ENCODE measurements at places on chromosomes 1 and 21. TPM values are rescaled to one million over a fixed set of nuclear protein-coding genes. Genes with fewer than 3 reads are reported as not detected.

The FCAMR gene
- total RNA-seq: not detected

GRCh38 chr1:165632152-165632469, 1.1 kb downstream of the MGST3 start:
- no peak for DNase-seq

The VPS26C gene
- total RNA-seq: 47.2 TPM

The ANGPTL7 gene
- total RNA-seq: 0.70 TPM

DNA sequence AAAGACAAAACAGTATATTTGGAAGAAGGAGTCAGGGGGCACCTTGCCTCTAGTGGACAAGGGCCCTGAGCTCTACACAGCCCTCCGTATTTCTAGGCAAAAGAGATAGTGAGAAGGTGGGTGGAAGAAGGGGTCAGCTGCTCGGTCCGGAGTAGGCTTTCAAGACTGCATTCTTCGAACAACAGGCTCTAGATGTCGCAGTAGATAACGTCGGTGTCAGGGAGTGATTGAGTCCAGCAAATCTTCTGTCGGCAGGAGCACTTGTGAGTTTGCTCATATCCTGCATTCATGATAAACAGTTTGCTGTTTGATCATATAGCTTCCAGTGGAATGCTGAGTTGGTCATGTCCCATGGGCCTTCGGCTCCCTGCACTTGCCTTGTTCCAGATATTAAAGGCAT, 36.8 kb downstream of the DIPK1A start:
- no peak for DNase-seq

The PGBD5 gene
- 14.7 TPM for total RNA-seq

- DNase-seq: no peak
Measured at GRCh38 chr1:162142968-162143367, 73.5 kb downstream of the NOS1AP start.

The CYP4X1 gene
- total RNA-seq: 0.24 TPM

DNA sequence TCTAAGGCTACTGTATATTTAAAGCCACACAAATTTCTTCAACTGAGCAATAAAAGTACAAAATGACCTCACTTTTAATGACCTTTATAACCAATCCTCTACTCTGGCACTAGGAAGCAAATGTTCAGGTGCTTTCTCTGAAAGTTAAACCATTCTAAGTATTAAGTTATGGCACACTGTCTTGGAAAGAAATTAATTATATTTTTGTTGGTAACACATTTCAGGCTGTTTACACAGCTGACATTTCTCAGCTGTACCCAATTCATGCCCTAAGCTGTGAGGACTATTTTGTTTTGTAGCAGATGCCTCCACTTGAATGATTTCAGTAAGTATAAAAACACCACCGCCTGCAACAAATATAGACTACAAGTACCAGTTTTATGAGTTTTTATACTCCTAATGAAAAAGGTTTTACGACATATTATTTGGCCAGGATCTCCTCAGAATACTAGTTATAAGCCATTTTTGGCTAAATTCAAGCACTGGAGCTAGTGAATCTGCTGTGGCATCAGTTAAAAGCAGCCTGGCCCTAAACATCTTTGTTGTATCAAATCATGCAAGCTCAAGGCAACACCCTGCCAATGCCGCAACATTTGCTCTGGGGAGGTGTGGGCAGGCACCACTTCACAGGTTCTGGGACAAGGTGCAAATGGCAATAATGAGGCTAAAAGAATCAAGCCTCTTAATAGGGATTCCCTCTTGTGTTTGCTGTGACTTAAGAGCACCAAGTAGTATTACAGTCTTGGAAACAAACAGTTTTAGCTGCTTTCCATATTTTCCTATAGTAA, 228.4 kb upstream of the DMRTA2 start:
- no peak for DNase-seq

The SPRR1B gene
- total RNA-seq: 0.39 TPM

- no peak for DNase-seq
Measured at GRCh38 chr1:70818401-70818800, 229.2 kb downstream of the PTGER3 start.

- peak; percentile 91 for DNase-seq
Measured at GRCh38 chr21:45306832-45307571, 19.3 kb upstream of the POFUT2 start.

The CFAP126 gene
- total RNA-seq: not detected

The KIF2C gene
- 3.2 TPM for total RNA-seq

The SYTL1 gene
- 10.7 TPM for total RNA-seq

DNA sequence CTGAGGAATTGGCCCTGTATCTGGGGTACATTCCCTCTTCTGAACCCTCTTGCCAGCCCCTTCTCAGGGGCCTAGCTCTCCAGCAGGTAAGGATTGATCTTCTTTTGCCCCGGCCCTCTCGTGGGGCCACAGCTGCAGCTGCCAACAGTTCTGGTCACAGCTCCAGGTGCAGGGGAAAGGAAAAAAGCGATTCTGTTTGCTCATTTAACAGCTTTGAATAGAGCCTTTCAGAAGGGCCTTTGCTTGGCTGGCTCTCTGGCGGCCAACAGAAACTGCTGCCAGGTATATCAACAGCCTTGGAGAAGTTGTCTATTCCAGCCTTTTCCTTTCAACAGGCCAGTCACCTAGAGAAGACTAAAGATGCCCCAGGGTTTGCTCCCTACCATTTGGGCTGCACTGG, 16.1 kb upstream of the FMOD start:
- DNase-seq: no peak

The CAMK2N1 gene
- total RNA-seq: 17.5 TPM

GRCh38 chr21:44694776-44695175, 2.2 kb upstream of the KRTAP10-12 start:
- DNase-seq: no peak

GRCh38 chr1:36148821-36149236, 457 bp downstream of the TRAPPC3 start:
- DNase-seq: no peak

- peak; percentile 65 for DNase-seq
Measured at GRCh38 chr1:36223381-36223995, 755 bp upstream of the THRAP3 start.

The CHD5 gene
- 0.14 TPM for total RNA-seq

DNA sequence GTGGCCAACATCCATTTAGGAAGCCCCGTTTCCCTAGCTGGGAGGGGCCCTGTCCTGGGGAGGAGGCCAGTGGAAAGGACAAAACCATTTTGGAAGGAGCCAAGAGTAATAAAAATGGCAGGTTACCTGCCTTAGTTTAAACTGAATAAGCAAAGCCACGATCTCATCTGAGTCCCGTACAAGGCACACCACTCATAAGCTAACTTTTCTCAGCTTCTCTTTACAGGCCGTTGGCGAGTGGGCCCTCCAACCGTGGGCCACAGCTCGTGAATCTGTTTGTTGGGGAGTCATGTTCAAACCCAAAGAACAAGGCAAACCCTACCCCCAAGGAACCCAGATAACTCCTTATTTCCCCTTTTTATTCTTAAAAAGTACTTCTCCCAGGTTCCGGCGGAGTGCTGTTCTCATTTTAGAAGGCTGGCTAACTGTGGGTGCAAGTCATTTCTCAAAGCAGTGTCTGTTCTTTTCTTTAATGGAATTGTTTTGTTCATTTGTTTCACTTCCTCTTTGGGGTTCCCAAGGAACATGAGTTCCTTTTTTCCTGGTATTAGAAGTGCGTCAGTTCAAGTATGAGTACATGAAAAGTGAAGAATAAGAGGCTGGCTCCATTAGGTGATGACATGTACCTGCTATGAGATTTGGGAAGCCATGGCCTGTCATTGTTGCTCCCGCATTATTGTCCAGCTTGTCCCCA, 89.0 kb downstream of the PSMG1 start:
- DNase-seq: no peak
